ENCODE measurements at places on chromosomes 7 and 10. TPM values are rescaled to one million over a fixed set of nuclear protein-coding genes. Genes with fewer than 3 reads are reported as not detected.

Gene SPDYE1
- not detected for polyA plus RNA-seq

Gene ZNF775
- 1.2 TPM for polyA plus RNA-seq

Gene TMEM176A
- polyA plus RNA-seq: 0.38 TPM

DNA sequence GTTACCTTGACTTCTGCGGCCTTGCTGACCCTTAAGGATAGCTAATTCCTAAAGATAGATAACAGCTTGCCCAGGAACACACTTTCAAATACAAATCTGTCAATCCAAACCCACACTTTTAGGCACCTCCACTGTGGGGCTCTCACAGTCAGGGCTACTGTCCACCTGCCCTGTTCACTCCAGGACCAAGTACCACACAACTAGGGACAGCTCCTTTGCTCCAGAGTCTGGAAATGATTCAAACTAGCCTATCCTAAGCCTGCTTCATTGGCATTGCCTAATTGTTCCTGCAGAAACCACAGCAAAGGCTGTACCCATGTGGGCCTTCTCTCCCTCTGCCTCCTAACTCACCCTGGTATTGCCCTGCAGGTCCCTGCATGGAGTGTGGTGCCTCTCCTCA, 538.9 kb upstream of the IGFBP3 start:
- no peak overlapping the region for H3K4me3 ChIP-seq
- peaks cover 5% of the 10 kb centered on the region for H3K4me1 ChIP-seq
- no peak for DNase-seq
- no peak overlapping the region for H3K27ac ChIP-seq

DNA sequence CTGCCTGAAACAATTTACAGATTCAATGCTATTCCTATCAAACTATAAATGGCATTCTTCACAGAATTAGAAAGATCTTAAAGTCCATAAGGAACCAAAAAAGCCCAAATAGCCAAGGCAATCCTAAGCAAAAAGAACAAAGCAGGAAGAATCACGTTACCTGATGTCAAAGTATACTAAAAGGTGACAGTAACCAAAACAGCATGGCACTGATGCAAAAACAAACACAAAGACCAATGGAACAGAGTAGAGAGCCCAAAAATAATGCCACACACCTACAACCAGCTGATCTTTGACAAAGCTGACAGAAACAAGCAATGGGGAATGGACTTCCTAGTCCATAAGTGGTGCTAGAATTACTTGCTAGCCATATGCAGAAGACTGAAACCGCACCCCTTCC, 166.0 kb downstream of the KMT2E start:
- H3K36me3 ChIP-seq: no peaks in the 10 kb centered on the region
- DNase-seq: no peak
- no peaks in the 10 kb centered on the region for H3K4me1 ChIP-seq
- H3K4me3 ChIP-seq: no peak overlapping the region

DNA sequence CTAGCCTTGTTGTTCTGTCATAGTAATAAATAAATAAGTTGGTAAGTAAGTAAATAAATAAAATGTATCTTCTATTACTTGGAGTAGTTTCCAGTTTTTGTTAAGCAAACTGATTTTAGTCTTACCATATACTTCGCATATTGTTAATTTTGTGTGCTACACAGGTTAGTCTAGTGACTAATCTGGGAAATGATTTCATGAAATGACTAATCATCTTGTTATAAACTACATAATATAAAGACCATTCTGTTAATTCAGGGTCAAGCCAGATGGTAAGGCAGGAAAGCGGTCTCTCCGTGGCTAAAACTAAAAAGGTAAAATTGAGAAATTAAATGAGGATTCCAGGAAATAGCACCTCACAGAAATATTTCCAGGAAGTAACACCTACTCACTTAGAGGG, 58.5 kb upstream of the FOXP2 start:
- H3K27me3 ChIP-seq: no peaks in the 10 kb centered on the region
- DNase-seq: peak; percentile 15
- H3K27ac ChIP-seq: no peak overlapping the region
- no peaks in the 10 kb centered on the region for H3K4me1 ChIP-seq
- no peaks in the 10 kb centered on the region for H3K36me3 ChIP-seq
